ENCODE measurements at places on chromosomes 4 and X. TPM values are rescaled to one million over a fixed set of nuclear protein-coding genes. Genes with fewer than 3 reads are reported as not detected.
A peak's percentile ranks its signal among the peaks of the same experiment; 100 is the strongest.

- DNase-seq: peak; percentile 67
- H3K27ac ChIP-seq: peak within 1 kb of the TSS; percentile 87
- no peaks in the 10 kb centered on the region for H3K27me3 ChIP-seq
- H3K36me3 ChIP-seq: peaks cover 10% of the 10 kb centered on the region
These were observed at the start of gene DNASE1L1 for GRCh38 chrX:154409222-154409871. TSS of gene DNASE1L1 (minus strand) at chrX:154409254. CDS start at chrX:154405568, 3,686 bp downstream.

DNA sequence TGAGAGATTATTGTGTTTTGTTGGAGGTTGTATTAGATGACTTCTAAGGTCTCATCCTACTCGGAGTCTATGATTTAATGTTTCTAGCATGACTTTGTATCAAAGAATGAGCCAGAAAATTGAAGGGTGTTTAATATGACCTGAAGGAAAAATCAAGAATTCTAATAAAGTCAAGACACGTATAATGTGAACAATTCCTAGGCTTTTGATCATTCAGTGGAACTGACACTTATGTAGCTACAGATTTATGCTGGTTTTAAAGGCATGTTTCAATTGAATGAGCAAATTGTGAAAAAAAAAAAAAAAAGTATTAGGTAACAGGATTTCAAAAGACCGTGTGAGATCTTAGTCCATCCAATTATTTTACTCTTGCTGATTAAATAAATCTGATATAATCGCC lies 64.9 kb downstream of the GRID2 start:
- no peaks in the 10 kb centered on the region for H3K36me3 ChIP-seq
- H3K27me3 ChIP-seq: no peaks in the 10 kb centered on the region
- H3K4me3 ChIP-seq: no peak overlapping the region
- H3K27ac ChIP-seq: no peak overlapping the region
- DNase-seq: no peak

GRCh38 chrX:3252744-3253143 lies 93.7 kb downstream of the MXRA5 start:
- peak; percentile 57 for DNase-seq
- no peaks in the 10 kb centered on the region for H3K36me3 ChIP-seq
- H3K27ac ChIP-seq: peak overlapping the region; percentile 9

The PGM2 gene
- 10.3 TPM for total RNA-seq

The EGFL6 gene
- 86.4 TPM for total RNA-seq

All from muscle of leg (tissue), 16 donors.